ENCODE measurements at places on chromosomes 7 and 10.
A peak's percentile ranks its signal among the peaks of the same experiment; 100 is the strongest.

DNA sequence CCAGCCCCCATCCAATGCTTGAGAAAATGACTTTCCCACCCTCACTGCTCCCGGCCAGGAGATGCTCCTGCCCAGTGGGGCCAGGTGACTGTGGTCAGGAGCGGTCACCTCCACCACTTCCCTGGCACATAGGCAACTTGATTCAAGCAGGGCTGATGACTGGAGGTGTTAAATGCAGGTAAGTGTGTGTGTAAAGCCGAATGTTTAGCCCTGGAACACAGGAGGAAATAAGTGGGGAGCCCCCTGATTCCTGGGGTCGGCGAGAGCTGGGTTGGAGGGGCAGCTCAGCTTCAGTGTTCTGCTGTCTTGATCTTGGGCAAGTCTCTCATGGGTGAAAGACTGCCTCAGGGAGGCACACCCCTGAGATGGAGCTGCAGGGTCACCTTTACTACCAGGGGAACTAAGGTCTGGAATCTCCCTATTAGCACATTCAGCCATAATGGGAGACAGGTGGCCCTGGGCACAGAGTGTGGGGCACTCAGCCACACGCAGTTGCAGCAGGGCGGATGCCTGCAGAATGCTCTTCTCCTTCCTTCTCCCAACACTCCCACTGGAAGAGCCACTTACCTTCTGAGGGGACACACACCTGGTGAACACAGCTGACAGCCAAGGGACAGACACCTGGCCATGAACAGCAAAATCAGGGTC, 124.1 kb downstream of the PTPN20 start:
- DNase-seq: no peak

DNA sequence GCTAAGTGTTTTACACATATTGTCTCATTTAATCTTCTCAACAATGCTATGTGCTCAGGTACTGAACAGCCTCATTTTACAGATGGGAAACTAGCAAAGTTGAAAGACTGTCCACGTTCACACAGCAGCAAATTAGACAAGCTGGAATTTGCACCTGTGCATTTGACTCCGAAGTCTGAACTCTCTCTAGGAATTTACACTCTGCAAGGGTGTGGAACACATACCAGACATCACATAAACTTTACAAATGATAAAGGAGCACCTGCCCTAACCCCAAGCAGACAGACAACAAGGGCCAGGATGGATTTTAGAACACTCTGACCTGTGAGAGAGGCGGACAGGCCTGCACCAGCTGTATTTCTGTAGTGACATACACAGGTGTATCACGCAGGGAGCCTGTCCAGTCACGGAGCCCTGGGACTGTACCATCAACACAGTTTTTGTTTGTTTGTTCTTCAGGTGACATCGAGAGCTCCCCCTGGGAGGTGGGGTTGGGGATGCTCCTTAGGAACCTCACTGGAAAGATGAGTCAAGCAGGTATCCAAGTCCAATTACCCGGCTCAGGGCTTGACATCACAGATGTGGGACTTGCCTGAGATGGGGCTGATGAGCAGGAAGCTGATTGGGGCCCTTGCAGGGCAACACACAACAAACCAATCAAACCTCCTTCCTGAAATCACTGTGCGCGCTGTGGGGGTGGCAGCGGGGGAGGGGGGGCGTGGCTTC, 31.0 kb downstream of the MKI67 start:
- no peak for DNase-seq

GRCh38 chr7:37211097-37211880, 237.4 kb downstream of the ELMO1 start:
- DNase-seq: no peak

DNA sequence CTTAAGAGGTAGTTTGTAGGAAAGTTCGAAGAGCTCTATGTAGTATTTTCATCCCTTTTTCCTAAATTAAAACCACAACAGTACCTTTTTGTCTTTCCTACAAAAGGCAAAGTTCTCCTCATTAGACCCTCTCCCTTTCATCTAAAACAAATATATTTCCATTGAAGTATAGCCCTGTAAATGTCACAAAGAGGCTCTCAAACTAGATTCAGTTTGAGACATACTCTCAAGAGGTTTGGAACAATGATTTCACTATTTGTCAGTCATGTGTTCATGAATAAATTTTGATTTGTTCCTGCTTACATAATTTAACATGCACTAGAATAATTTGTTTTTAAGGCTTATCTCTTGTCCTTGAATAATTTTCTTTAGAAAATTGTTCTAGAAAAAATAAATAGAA, 12.2 kb downstream of the TAS2R16 start:
- DNase-seq: no peak

DNA sequence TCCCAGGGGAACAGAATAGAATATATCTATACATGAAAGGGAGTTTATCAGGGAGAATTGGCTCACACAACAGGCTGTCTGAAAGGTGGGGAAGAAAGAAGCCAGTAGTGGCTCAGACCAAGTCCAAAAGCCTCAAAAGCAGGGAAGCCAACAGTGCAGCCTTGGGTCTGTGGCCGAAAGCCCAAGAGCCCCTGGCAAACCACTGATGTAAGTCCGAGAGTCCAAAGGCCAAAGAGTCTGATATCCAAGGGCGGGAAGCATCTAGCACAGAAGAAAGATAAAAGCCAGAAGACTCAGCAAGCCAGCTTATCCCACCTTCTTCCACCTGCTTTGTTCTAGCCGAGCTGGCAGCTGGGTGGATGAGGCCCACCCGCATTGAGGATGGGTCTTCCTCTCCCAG, 172.5 kb downstream of the CCDC71L start:
- no peak for DNase-seq

DNA sequence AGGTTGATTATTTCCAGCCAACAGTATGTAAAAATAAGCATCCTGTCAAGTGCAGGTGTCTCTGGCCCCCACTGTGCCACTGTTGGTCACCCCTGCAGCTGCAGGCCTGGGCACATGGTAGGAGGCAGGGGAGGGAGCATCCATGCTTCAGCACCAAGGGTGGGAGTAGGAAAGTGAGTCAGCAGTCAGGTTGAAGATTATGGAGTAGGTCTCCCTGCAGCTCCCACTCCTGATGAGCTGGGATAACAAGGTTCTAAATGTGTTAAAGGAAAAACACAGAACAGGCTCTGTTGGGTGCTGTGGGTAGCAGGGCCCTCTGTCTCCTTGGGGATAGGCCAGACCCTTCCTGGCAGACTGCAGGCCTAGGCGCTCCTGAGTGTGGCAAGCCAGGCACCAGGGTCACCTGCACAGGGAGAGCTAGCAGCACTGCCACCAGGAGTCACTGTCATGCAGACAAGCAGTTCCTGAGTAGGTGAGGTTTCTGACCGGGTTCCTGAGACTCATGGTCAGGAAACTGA, 59.3 kb downstream of the NUDCD3 start:
- DNase-seq: no peak

DNA sequence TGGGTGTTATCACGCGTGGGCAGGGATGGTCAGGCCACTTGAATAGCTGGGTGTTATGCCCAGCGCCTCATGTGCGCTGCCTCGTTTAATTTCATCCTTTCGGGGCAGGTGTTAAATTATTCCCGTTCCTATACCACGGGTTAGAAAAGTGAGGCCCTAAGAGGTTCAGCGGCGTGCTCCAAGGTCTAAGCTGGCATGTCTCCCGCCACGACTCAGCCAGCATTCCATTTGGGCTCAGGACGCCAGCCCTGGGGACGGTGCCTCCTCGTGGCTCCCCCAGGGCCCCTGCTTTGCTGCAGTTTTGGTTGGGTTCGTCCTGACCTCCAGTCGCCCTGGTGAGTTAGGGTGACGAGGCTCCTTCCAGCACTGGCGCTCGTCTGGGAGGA, 124.5 kb downstream of the TRRAP start:
- DNase-seq: no peak

DNA sequence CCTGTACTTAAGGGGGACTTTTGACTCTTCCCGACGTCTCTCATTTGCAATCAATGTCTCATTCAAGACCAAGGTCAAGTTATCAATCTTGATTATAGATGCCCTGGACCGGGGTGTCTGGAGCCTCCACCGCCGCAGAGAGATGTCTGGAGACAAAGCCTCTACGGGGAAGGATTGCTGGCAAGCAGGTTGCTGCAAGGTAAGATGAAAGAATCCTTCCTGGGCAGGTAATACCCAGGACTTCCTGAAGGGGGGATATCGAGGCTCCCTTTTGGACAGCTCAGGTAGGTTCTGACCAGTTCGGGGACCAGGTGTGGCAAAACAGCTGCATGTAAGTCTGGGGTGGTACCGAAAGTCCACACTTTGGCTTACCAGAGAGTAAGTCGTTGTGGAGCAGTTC, 12.5 kb upstream of the CUX1 start:
- no peak for DNase-seq

- peak; percentile 36 for DNase-seq
Measured at GRCh38 chr7:130667593-130668257, 823 bp downstream of the COPG2 start.

GRCh38 chr10:955820-956217, 24.3 kb upstream of the LARP4B start:
- no peak for DNase-seq

DNA sequence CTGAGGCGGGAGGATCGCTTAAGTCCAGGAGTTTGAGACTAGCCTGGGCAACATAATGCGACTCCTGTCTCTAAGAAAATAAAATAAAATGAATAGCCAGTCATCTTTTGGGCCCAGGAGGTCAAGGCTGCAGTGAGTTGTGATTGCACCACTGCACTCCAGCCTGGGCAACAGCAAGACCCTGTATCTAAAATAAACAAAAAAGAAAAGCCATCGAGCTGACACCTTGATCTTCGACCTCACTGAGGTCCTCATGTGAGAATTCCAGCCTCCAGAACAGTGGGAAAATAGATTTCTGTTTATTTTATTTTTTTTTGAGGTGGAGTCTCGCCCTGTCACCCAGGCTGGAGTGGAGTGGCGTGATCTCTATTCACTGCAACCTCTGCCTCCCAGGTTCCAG, 301.5 kb upstream of the GALNT17 start:
- DNase-seq: no peak

DNA sequence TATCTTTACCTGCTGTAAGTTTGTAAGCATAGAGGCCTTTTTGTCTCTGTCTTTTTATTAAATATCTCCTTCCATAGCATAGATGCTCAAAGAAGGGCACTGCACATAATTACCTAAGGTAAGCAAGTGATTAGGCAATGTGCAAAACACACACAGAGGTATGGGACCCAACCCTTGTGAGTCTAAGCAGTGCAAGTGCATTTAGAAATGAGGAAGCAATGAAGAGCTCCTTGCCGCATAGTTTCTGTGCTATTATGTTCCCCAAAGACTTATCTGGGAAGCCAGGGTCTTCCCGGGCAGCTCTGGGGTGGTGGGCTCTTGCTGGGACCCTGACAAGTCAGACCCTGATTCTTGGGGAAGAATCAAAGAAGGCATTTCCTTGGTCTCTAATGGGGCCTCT, 13.5 kb upstream of the MGAM2 start:
- DNase-seq: no peak

DNA sequence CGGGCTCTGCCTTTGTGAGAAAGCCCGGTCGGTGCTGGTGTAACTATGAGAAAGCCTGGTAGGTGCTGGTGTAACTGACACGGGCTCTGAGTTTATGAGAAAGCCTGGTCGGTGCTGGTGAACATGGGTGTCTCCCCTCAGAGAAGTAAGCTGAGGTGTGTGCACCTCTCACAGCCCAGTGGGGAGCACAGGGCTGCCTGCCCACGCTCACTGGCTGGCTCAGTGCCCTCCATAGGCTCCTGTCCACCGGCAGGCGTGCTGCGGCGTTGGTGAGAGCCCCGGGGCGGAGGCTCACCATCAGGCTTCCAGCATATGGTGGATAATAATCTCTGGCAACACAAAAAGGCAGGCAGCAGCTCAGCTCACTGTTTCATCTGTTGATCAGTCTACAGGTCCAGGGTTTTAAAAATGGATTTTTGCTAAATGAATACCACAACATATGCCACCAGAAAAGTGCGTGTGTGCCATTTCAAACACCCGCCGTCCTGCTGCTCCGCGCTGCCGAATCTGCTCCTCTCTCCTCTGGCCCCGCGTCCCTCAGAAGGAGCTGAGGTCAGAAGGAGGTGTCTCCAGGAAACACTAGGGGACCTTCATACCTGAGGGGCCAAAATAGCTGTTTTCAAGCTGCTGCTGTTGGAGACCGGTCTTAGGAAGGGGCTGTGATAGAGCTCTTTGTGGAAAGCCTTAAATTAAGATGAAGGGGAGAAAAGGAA, 365.7 kb downstream of the DNAJB6 start:
- DNase-seq: no peak

DNA sequence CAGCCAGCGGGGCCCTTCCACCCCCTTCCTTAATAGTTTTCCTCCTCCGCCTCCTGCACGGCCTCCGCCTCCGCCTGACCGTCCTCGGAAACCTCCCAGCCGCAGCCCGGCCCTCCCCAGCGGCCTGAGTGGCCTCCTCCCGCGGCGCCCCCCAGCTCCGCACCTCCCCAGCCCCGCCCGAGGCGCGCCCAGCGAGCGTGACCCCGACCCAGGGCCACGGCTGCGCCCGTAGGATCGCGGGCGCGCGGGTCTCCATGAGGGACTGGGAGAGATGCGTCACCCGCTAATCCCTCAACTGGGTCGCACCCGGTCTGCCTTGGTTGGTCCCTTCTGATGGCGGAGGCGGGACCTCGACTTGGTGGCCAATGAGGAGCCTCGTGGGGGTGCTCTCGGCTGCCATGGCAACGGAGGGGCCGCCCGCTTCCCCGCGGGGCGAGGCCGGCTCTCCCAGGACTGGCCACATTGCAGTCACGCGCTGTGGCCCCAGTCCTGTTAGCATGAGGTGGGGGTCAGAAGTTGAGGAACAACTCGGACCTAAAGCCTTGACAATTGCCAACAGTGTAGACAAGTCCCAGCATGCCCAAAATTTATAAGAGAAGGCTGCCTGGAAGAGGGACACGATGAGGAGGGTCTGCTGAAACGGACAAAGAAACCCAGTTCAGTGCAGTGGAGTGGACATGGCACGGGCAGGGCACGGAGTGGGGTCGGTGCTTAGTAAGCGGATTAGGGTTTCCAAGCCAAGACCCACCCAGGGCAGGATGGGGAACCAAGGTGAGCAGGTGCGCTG, 24.3 kb downstream of the DDIT4 start:
- DNase-seq: peak; percentile 98

- DNase-seq: no peak
Measured at GRCh38 chr7:832167-832967, at the start of gene SUN1. TSS of gene SUN1 (plus strand) at chr7:832476. CDS start at chr7:832525, 49 bp downstream.

DNA sequence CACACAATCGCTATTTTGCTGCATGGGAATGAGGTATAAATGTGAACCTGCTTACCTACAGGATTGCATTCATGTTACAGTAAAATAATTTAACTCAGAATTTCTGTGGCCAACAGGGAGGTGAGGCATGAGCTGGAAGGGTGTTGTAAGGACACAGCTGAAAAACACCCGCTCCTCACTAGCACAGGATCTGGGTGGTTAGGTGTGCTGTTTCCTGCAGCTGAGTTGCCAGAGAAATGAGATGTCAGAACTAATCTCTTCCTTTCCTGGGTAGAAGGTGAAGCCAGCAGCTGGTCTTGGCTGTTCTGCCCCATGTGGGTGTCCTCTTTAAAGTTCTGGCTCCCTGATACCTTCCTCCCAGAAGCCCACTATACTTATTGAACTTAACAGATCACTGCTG, 39.0 kb upstream of the ZNF438 start:
- no peak for DNase-seq
